ENCODE measurements at places on chromosomes 11 and 22.

DNA sequence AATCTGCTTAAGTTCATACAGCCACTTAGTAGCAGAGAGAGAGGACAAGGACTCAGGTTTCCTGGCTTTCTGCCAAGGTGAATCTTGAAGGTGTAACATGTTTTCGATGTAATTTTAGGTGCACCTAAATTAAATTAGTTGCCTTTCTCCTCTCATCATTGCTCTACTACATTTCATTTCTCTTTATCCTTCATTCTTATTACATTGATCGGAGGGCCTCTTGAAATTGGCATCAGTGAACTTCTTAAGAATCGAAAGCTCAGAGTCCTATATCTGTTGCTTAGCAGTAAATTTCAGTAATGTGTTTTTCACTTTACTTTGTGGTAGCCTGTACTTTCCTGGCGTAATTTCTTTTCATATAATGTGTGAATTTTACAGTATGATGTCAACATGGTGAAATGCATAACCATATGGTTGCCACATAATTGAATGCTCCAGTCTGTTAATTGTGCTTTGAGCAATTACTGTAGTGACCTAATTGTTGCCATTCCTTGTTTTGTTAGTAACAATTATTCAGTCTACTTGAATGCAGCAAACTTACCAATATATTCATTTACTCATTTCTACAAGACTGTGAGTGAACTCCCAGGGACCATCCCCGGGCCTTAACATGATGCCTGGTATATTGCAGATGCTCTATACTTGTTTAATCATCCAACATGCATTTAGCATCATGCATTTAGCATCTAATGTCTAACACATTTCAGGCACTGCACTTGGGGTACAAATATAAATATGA, 138.1 kb downstream of the MAML2 start:
- no peak for DNase-seq

GRCh38 chr11:82682003-82682751, 51.5 kb downstream of the FAM181B start:
- DNase-seq: peak; percentile 62

- DNase-seq: peak; percentile 22
Measured at GRCh38 chr22:21568347-21569075, 997 bp downstream of the UBE2L3 start.

DNA sequence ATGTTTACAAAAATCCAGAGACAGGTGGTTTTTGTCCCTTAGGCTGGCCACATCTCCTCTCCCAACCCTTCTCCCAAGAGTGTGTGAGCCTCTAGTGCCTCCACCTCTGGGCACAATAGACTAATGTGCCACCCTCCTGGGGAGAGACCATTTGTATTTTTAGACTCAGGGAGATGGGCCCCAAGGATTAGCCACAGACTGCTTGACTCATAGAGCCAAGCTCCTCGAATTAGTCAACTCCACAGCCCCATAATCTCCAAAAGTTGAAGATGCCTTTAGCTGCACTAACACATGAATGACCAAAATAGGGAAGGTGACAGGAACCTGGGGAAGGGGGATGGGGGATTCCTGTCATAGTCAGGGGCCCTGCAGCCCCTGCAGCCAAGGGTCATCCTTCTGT, 53.0 kb upstream of the LRRC32 start:
- DNase-seq: no peak

DNA sequence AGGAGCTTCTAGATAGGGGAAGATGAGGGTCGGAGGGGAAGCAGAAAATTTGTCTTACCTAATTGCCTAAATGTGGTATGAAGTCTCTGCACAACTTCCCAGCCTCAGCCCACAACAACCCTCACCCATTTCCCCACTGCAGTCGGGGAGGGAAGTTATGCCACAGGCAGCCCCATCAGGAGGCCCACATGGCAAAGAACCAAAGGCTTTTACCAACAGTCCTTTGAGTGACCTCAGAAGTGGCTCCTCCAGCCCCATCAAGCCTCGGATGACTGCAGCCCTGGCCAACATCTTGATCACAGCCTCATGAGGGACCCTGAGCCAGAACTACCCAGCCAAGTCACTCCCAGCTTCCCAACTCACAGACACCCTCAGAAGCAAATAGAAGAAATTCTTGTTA, 54.8 kb downstream of the CHST1 start:
- DNase-seq: no peak

- peak; percentile 23 for DNase-seq
Measured at GRCh38 chr11:107999759-108000455, 8.8 kb upstream of the CUL5 start.

- DNase-seq: peak; percentile 93
Measured at GRCh38 chr11:62044639-62045121, 77.2 kb upstream of the FTH1 start.

- no peak for DNase-seq
Measured at GRCh38 chr11:1854949-1855885, 2.3 kb downstream of the LSP1 start.

DNA sequence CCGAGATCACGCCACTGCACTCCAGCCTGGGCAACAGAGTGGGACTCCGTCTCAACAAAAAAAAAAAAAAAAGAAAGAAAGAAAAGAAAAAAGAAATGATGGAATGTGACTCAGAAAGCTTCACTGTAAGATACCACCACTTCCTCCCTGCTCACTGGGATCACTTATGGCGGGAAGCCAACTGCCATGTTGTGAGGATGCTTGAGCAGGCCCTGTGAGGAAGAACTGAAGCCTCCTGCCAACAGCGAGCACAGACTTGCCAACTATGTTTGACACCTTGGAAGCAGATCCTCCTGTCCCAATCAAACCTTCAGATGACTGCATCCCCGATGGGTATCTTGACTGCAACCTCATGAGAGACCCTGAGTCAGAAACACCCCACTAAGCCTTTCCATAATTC, 8.3 kb downstream of the SEC14L6 start:
- DNase-seq: no peak

DNA sequence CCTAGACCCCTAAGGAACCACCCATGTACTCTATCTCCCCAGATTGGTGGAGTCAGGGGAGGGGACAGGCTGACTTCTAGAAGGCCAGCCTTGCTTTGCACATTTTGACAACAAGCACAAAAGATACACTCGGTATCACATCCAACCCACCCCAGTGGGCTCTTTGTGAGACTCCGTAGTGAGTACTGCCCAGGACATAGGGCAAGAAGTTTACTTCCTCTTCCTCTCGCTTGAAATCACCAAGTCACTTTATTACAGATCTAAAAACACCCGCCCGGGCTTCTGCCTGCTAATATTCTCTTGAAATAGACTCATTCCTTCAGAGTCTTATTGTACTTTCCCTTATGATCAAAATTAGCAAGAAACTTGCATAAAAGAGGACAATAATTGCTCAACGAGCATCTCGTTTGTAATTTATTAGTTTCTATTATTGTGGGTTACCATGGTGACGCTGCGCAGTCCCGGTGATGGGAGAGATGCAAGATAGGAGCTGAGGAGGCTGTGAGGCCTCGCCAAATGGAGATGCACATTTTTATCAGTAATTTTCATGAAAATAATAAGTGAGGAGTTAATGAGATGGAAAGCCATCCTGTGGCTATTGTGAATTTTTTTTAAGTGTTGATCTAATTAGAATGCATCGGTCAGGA, 96.9 kb downstream of the FEZ1 start:
- no peak for DNase-seq

GRCh38 chr22:45891021-45891421, 85.9 kb downstream of the WNT7B start:
- DNase-seq: no peak

Measured in Caki2 (cell line).